ENCODE measurements at places on chromosomes 2 and 18.
A peak's percentile ranks its signal among the peaks of the same experiment; 100 is the strongest.

GRCh38 chr18:41666231-41666630 lies 288.8 kb upstream of the PIK3C3 start:
- no peak for DNase-seq

DNA sequence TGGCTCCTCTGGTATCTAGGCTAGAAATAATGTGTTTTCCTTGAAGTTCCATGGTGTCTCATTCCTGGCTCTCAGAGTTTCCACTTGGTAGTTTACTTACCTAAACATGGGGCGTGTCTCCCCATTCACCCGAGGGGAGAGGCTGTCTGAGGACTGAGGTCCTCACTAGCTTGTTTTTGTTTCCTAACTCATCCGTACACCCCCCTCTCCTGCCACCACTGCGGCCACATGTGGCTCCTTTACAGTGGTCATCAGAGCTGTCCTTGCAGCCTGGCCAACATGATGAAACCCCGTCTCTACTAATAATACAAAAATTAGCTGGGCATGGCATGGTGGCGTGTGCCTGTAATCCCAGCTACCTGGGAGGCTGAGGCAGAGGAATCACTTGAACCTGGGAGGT lies 106.0 kb downstream of the ASAP2 start:
- no peak for DNase-seq

- no peak for DNase-seq
Measured at GRCh38 chr2:220296174-220296573, 668.7 kb downstream of the SLC4A3 start.

DNA sequence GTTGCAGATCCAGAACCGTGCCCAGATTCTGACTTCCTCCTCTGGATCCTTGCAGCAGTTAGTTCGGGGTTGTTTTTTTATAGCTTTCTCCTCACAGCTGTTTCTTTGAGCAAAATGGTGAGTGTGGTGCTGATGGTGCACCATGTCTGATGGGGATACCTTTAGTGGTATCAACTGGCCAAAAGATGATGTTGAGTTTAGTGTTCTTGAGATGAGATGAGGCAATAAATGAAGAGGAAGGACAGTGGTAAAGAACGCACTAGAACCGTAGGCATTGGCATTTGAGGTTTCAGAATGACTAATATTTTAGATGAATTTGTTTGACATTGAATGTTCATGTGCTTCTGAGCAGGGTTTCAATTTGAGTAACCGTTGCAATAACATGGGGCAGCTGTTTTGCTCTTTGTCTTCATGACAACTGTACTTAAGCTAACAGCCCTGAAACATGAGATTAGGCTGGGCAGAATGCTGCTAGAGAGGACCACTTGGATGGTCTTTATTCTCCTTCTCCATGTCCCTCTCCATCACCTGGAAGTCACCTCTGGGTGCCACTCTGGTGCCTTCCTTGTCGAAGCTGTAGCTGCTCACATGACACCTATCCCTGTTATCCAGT lies 3.9 kb downstream of the CTLA4 start:
- DNase-seq = no peak

- DNase-seq = no peak
Measured at GRCh38 chr2:134515137-134515536, 203.7 kb downstream of the TMEM163 start.

DNA sequence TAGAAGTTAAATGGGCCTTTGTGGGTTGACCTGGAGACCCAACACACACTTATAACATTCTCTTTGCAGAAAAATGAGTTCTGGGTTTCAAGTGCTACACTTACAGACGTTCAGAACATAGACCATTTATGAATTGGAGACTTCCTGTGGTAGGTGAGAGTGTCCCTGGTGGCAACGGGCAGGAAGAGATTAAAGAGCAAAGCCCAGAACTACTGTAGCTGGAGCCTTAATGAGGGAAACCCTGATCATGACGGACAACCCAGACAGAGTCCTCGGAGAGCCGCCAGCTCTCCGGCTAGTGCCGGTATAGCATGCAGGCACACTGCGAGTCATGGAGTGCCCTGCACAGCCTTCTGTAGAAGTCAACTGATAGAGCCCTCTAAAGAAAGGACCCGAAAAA lies 44.5 kb upstream of the RMDN2 start:
- DNase-seq = no peak

DNA sequence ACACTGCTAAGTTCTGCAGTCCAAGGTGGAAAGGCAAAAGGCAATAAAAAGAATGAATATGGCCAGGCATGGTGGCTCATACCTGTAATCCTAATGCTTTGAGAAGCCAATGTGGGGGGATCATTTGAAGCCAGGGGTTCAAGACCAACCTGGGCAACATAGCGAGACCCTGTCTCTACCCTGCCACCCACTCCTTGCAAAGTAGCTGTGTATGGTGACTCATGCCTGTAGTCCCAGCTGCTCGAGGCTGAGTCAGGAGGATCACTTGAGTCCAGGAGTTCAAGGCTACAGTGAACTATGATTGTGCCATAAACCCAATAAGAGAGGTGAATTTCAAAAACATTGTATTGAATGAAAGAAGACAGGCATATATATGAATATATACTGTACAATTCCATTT lies 2.4 kb downstream of the MYL12B start:
- no peak for DNase-seq

DNA sequence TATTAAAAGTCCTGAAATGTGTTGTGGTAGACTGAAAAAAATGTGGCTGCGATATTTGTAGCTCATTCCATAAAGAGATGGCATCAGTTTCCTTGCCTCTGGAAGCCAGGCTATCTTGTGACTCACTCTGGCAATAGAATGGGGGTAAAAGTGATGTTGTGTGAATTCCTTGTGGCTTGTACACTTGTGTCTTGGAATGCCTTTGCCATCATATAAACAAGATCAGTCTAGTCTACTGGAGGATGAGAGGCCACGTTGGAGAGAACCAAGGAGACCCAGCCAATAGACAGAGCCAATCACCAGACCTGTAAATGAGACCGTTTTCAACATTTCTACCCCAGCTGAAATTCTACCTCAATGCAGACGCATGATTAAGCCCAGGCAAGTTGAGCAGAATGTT lies 254.1 kb downstream of the TRIB2 start:
- peak; percentile 68 for DNase-seq

DNA sequence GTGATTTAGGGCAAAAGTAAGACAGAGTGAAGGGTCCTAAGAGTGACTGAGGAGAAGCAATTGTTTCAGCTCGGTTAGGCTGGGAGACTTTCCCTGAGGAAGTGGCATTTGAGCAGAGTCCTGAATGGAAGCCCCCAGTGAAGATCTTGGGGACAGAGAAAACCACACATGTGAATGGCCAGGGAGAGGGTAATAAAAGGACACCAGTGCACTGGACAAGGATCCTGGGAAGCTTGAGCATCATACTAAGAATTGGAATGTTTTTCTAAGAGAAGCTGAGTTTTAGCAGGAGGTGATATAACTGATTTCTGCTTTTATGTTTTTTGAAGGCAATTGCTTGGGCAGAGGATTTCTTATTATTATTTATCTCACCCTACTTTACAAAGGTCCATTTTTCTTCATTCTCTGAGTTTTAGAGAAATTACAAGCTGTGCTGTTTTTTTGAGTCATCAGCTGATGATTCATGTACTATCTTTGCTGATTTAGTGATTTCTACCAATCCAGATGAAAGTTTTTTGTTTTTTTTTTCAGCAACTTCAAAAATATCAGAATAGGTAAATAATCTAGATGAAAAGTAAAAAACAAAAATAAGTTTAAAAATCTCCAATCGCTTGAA lies 43.5 kb downstream of the MFSD6 start:
- DNase-seq = no peak

DNA sequence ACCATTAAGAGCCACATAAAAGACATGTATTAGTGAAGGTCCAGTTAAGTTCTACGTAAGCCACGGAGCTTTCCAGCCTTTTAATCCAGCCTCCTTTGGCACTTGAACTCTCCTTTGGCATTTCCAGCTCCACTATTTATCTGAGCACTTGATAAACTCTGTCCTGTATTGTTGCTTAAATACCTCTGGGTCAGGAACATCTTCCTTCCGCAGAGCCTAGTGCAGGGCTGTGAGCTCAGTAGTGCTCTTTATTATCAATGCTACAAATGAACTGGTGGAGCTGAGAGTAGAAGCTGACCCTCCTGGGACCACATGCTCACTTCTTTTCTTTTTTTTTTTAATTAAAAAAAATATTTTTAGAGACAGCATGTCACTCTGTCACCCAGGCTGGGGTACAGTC lies 4.9 kb downstream of the STPG4 start:
- no peak for DNase-seq

DNA sequence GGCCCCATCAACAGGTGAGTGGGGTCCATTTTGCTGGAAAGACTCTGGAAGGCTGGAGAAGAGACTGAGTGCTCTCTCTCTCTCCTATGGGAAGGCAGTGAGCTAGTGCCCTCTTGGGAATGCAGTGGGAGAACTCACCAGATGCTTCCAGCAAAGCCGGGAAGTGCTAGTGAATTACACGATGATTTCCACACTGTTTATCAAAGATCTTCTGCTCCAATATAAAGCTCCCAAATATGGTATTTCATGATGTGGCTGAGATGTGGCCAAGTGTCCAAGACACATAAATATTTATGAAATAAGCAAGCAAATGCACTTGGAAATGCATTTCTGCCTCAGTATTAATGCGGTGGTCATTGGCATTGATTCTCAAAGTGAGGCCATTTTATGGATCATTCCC lies 135.9 kb downstream of the VAPA start:
- DNase-seq = no peak

GRCh38 chr2:52314231-52314630 lies 1282.3 kb upstream of the NRXN1 start:
- DNase-seq = peak; percentile 10

DNA sequence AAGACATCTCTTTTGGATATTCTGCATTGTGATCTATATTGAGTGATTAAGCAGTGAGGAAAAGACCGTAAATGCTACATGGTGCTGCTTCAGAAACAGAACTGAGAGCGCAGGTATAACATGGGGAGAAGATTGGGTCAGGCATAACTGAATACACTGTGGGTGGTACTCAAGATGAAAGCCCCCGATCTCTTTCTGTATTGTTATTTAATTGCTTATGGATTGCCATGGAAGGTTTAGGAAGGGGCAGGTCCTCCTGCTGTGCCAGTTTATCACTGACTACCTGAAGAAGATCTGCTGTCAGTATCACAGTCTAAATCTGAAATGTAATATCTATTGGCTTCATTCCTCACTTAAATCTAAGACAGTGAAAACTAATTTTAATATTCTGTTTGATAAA lies 1568.7 kb upstream of the CELF4 start:
- no peak for DNase-seq

- DNase-seq = no peak
Measured at GRCh38 chr2:43133708-43134570, 92.5 kb downstream of the ZFP36L2 start.

DNA sequence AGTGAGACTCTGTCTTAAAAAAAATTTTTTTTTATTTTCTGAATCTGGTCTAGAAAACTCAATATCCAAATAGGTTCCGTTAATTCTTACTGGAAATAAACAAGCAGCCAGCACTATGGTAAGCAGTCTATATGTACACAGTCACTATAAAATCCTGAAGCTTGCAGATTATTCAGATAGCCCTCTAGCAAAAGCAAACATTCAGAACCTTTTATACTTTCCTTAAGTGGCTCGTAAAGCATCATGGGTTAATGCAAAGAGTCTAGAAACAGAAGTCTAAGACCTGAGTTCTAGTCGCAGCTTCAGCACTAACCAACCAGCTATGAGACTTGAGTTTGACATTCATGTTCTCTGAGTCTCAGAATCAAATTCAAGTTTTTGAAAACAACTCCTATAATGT lies 51.9 kb downstream of the SIGLEC15 start:
- DNase-seq = no peak

DNA sequence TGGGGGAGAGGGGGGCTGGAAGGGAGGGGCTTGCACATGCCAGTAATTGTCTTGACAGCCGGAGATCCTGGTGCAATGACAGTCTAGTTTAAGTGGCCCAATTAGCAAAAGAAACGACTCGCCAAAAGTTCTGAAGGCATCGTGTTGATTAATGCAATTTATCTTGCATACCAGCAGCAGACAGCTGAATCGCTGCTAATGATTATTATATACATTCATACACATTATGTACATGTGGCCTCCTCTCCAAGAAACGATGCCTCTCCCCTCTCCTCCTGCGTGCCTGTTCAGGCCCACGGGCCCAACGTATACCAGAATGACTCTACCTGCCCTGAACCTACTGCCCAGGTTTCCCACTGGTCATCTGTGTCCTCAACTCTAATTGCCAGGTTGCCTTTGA lies 214.5 kb downstream of the CELF4 start:
- no peak for DNase-seq
